NCI-H82 (cell line): ENCODE measurements at places on chromosomes 2 and 18.

GRCh38 chr2:196489371-196489770 is 150.1 kb upstream of the CCDC150 start:
- DNase-seq: no peak

DNA sequence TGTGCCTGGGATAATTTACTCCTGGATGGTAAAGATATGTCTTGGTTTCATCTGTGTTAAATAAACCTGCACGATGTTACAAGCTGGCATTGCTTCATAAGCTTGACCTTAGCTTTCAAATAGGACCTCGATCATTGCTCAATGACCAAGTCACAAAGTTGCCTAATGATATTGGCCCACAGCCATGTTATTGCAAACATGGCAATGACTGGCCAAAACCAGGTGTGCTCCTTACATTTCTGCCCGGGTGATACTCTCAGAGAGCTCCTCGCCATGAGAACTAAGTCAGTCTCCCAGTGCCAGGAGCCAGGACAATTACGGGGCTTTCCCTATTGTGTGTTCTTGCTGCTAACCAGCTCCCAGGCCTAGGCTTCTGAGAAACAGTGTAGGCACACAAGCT is 72.5 kb upstream of the CYP1B1 start:
- DNase-seq: no peak

- no peak for DNase-seq
Measured at GRCh38 chr2:150234787-150235446, 252.6 kb downstream of the RND3 start.

DNA sequence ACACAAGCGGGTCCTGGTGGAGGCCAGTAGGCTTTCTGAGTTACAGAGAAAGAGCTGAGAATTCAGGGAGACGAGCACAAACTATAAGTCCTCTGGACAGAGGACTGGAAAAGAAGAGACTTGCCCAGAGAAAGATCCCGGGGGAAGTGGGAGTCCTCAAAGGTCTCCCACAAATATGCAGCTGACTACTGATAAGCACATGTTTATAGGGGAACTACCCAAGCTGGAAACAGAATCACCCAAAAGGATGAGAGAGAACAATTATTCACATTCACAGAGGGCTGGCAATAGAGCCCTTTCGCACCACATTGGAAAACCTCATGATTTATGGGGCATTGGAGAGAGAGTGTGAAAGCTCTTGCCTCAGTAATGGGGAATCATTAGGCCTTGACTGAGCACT is 337.6 kb downstream of the IRS1 start:
- no peak for DNase-seq

- DNase-seq: no peak
Measured at GRCh38 chr2:60046529-60046928, 506.9 kb downstream of the BCL11A start.

DNA sequence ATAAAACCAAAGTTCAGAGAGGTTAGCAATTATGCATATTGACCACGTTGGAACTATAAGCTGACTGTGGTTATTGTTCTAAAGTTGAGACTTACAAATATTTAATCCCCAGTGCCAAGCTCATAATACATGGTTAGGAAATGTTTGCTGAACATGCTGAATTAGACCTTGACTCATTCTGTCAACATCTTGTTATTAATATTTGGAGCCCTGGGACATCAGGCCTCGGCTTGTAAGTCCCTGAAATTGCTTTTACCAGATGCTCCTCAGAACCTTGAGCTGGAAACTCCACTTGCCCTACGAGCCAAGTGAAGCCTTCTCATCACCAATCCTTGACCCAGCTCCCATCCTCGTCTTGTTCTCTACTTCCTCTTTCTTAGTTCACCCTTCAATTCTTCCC is 21.2 kb downstream of the DYNAP start:
- no peak for DNase-seq

GRCh38 chr2:2586068-2586776 is 255.1 kb upstream of the MYT1L start:
- DNase-seq: peak; percentile 28

- no peak for DNase-seq
Measured at GRCh38 chr18:55268151-55268601, 308.9 kb upstream of the CCDC68 start.

DNA sequence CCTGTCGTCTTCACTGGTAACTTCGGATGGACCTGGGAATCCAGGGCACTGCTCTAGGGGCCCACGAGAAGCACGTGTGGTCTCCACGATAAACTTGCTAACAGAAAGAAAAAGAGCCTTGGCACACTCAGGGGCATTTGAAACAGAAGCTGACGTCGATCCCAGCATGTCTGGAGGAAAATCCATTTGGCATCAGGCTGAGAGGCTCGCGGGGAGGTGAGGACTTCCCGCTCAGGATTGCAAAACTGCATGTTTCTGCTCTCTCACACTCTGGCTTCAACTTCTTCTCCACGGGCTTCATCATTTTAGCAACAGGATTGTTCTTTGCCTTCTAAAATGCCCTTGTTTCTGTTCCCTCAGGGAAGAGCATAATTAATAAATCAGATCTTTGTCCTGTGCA is 181.7 kb upstream of the COPS8 start:
- DNase-seq: no peak

GRCh38 chr2:153495725-153496124 is 17.2 kb upstream of the RPRM start:
- DNase-seq: no peak

DNA sequence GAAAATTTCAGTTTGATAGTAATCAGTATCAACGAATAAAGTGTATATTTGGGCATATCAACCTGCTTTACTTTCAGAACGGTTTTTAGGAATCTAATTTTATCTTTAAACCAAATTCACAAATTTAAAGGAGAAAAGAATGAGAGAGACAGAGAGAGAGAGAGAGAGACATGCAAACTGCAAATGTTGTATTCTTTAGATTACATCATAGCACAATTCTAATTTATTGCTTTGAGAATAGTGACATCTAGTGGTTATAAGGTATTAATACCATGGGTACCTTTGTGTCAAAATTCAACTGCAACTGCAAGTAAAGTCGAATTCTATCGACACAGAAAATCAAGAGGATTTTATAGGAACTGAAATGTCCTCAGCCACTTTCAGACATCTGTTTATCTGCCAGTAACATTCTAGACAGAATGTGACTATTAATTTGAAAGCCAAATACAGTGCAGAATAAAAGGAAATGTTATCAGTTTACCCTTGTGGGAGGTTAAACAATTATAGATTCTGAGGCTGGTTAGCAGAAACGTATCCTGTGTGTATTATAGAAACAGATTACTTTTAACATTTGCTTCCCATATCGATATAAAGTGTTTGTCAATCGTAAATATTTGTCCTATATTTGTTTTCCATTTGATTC is 529.8 kb upstream of the VRK2 start:
- DNase-seq: peak; percentile 68

DNA sequence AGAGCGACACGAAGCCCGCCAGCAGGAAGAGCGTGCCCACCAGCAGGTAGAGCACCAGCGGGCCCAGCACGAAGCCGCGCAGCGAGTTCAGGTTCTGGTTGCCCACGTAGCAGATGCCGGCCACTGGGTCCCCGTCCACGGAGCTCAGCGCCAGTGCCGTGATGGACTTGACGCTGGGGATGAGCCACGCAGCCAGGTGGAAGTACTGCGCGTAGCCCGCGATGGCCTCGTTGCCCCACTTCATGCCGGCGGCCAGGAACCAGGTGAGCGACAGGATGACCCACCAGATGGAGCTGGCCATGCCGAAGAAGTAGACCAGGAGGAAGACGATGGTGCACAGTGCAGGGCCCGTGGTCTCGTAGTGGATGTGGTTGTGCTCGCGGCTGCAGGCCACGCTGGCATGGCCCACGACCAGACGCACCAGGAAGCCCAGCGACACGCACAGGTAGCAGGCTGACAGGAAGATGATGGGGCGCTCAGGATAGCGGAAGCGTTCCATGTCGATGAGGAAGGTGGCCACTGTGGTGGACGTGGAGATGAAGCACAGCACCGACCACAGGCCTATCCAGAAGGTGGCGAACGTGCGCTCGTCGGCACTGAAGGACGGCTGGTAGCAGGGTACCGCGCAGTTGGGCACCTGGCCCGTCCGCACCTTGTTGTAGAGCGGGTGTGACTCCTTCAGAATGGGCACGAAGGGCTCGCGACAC is 2.1 kb downstream of the FZD5 start:
- peak; percentile 29 for DNase-seq

DNA sequence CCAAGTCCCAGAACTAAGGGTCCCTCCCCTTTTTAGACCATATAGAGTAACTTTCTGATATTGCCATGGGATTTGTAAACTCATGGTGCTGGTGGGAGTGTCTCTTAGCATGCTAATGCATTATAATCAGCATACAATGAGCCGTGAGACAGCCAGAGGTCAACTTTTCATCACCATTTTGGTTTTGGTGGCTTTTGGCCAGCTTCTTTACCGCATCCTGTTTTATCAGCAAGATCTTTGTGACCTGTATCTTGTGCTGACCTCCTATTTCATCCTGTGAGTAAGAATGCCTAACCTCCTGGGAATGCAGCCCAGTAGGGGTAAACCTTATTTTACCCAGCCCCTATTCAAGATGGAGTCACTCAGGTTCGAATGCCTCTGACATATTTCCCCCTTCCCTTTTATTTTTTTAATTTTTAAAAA is 148.2 kb downstream of the PHLPP1 start:
- DNase-seq: no peak

GRCh38 chr2:2902547-2903281 is 474.9 kb downstream of the EIPR1 start:
- DNase-seq: no peak

DNA sequence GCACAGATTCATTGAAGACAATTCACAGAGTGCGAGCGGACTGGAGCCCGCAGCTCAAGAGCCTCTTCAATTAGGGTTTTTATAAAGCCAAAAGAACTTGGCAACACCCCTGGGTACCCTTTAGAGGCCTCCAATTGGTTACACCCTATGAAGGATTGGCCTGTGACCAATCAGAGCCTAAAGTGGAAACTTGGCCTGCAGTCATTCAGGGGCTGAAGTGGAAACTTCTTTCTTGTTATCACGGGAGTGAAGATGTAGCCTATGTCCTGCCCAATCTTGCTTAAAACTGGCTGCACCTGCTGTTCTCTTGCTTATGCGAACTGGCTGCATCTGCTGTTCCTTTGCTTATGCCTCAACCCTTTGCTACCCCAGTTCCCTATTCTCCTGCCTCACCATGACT is 1.8 kb upstream of the HJURP start:
- DNase-seq: no peak

- DNase-seq: no peak
Measured at GRCh38 chr2:10947446-10948187, 35.9 kb downstream of the KCNF1 start.

GRCh38 chr2:154187948-154188347 is 316.2 kb downstream of the GALNT13 start:
- no peak for DNase-seq

DNA sequence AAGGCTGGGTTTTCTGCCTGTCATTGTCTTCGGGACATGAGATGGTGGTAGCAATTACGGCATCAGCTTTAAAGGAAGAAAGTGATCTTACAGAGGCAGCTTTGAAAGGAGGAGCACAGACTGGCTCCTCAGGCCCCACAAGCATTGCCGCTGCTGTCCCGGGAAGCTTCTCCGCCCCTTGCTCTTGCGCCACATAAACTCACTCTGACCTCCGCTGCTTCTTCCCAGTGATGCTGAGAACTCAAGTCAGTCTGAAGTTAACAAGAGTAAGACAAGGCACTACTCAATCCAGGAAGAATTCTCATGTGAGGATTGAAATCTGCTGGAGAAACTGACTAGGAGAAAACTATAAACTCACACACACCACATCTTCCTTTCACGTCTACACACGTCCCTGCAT is 112.4 kb upstream of the RIOK3 start:
- no peak for DNase-seq

DNA sequence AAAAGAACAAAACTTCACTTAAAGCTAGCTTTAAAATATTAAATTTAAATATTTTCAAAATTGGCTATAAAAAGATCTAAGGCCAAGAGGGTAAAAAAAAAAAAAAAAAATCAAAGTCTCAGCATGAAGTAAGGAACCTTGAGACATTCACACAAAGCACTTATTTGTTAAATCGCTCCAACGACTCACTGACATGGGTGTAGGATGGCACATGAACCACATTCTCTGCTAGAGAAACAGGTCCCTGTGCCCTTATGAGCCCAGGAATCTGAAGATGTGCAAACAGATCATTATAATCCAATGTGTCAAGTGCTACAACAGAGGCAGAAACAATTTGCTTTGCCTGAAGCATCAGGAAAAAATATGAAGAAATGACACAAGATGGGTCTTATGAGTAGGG is 13.8 kb downstream of the LAPTM4A start:
- no peak for DNase-seq

DNA sequence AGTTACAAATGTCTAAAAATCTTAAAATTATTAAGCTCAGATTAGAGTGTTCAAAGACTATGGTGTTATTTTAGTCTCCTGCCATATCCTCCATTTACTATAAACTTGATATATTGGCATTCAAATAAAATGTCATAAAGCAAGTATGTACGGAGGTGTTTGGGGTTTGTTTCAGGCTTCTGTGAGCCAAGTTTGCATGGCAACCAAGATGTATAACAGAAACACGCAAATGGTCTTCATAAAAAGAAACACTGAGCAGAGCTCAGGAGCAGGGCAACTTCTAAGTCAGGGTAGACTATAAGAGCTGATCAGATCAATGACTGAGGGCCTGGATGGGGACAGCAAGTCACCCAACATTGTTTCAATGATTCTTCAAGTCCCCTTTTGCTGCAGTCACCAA is 20.5 kb upstream of the OSR1 start:
- no peak for DNase-seq

DNA sequence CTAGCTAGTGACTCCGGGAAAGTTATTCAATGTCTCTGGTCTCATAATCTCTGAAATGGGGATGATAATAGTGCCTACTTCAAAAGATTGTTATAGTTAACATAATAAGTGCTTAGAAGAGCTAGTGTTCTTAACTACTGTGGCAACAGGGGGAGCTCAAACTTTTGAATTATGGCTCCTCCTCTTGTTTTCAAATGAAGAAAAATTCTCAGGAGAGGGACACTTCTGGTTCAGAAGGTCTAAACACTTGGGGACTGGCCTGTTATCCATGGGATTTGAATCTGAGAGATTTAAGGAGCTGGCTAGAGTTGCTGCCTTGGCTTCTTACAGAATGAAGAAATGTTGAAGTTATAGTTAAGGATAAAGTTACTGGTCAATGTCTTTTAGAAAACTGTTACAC is 92.2 kb upstream of the ITGB6 start:
- peak; percentile 35 for DNase-seq

DNA sequence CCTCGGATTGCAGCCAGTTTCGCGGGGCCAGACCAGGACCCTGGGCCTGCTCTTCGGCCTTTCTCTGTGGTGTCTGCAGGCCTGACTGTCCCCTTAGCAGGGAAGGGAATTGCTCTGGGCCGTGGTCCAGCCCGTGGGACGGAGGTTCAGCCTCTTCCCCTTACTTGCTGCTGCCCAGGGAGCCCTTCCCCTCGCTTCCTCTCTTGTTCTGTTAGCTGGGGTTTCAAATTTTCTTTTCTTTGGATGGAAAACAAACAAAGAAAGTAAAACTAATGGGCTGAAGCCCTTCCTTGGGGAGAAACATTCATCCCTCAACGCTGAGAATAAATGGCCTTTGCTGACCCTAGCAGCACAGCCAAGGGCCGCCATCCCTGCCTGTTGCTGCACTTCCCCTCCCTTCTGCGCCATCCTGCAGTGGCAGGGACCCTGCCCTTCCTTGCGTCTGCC is 52.4 kb downstream of the ASAP2 start:
- no peak for DNase-seq
